ENCODE measurements at places on chromosomes 2 and 18.

DNA sequence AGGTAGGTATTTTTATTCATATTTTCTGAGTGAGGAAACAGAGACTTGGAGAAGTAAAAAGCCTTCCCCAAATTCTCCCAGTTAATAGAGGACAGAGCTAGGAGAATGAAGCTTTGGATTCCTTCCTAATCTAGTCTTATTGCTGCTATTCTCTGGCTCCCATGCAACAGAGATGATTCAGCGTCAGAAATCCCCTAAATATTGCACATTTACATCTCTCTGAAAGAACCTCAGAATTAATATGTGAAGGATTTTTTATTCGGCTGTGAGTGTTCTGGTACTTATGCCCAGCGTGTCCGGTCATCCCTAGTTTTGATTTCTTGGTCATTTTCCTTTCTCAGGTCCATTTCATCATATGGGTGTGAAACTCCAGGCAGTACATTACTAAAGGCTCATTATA is 91.2 kb upstream of the SESTD1 start:
- no peak overlapping the region for H3K4me3 ChIP-seq
- no peaks in the 10 kb centered on the region for H3K4me1 ChIP-seq
- no peak overlapping the region for H3K27ac ChIP-seq
- H3K27me3 ChIP-seq, result peaks cover 4% of the 10 kb centered on the region

DNA sequence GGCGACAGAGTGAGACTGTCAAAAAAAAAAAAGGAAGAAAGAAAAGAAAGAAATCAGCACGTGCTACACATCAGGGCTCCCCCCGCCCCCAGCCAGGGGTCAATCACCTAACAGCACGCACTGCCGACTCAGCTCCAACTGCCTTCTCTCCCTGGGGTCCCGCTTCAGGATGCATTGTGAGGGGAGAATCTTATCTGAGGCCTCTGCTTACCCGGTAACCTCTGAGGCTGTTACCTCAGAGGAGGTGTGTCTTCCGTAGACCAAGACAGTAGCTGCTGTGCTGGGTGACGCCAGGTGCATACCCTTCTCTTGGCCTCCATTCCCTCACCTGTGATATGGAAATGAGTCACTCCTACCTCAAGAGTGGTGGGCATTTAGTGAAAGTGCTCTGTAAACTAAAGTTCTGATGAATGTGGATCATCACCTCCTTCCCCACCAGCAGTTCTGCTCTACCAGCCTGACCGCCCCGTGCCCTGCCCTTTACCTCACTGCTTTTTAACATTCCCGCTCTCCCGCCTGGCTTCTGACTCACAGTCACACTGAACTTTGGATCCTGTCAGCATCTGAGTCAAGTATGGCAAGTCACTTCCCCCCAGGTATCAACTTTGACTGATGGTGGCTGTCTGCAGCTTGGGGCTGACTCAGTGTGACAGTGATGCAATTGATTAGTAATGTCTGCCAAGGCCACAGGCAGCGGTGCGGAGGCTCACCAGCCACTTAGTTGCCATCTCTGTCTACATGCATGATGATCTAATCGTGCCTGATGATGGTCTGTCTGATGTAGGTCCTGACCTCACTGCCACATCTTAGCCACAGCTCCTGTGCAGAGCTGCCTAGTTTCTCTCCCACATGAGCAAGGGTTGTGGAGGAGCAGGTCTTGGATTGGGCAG is 20.1 kb downstream of the ARID5A start:
- peaks cover 26% of the 10 kb centered on the region for H3K4me1 ChIP-seq
- no peak overlapping the region for H3K4me3 ChIP-seq
- no peak for DNase-seq
- H3K27ac ChIP-seq, result no peak overlapping the region

DNA sequence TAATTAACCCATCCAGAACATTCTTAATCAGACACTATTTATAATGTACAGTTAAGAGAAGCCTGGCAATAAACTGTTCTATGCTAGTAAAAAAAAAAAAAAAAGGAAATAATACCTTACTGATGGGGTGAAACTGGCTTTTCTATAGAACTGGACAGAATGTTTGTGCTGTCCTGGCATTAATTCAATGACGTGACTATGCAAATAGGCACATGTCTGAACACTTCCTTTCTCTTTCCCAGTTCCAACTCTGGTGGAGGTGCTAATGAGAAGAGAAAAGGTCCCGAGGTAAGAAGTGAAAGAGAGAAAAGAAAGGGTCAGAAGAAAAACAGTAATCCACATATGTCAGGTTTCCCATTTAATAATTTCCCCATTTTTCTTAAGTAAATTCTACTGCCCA is 508.4 kb downstream of the ZEB2 start:
- H3K4me1 ChIP-seq, result no peaks in the 10 kb centered on the region
- H3K27ac ChIP-seq, result no peak overlapping the region
- no peaks in the 10 kb centered on the region for H3K36me3 ChIP-seq
- H3K27me3 ChIP-seq, result no peaks in the 10 kb centered on the region

- H3K4me1 ChIP-seq, result no peaks in the 10 kb centered on the region
- H3K4me3 ChIP-seq, result no peak overlapping the region
- no peaks in the 10 kb centered on the region for H3K36me3 ChIP-seq
- no peaks in the 10 kb centered on the region for H3K27me3 ChIP-seq
Measured at GRCh38 chr18:44321868-44322590, 358.7 kb upstream of the SETBP1 start.

DNA sequence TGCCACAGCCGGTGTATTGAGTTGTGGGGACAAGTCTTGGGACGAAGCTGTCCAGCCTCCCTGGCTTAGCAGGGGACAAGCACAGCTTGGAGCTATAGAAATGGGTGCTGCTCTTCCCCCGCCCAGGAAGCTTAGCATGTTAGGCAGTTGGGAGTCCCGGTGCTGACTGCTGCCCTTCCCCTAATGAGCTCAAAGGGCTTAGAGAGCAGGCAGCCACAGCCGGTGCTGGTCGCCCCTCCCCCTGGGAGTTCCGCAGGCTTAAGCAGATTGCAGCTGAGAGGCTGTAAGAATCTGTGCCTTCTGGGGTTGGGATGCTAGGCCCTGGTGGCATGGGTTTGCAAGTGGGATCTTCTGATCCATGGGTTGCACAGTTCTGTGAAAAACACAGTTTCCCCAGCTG is 237.3 kb downstream of the DCDC2C start:
- no peak overlapping the region for H3K27ac ChIP-seq
- no peaks in the 10 kb centered on the region for H3K4me1 ChIP-seq
- DNase-seq, result no peak
- H3K36me3 ChIP-seq, result no peaks in the 10 kb centered on the region

DNA sequence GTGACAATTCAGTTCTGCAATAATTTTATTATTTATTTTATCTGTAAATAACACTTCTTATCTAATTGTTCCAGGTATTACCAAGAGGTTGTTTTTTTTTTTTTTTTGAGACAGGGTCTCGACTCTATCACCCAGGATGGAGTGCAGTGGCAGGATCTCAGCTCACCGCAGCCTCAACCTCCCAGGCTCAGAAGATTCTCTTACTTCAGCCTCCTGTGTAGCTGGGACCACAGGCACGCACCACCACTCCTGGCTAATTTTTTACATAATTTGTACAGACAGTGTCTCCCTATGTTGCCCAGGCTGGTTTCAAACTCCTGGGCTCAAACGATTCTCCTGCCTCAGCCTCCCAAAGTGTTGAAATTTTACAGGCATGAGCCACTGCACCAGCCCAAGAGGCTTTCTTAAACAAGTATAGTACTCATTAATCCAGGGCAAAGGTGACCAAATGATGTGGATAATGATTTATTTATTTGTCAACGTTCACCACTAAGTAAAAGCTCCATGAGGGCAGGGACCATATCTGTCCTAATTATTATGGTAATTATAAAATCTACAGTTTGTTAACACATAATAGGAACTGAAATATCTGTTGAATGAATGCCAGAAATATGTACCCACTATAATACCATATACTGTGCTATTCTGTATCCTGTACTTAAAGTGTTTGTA is 12.0 kb downstream of the STK17B start:
- peaks cover 72% of the 10 kb centered on the region for H3K4me1 ChIP-seq
- H3K4me3 ChIP-seq, result peak overlapping the region; percentile 78
- peak overlapping the region; percentile 87 for H3K27ac ChIP-seq
- H3K27me3 ChIP-seq, result no peaks in the 10 kb centered on the region
- H3K36me3 ChIP-seq, result peaks cover 79% of the 10 kb centered on the region
- peak; percentile 68 for DNase-seq

- peaks cover 18% of the 10 kb centered on the region for H3K36me3 ChIP-seq
- H3K4me3 ChIP-seq, result no peak overlapping the region
- no peaks in the 10 kb centered on the region for H3K27me3 ChIP-seq
Measured at GRCh38 chr2:86202702-86203101, 3.4 kb downstream of the MRPL35 start.

DNA sequence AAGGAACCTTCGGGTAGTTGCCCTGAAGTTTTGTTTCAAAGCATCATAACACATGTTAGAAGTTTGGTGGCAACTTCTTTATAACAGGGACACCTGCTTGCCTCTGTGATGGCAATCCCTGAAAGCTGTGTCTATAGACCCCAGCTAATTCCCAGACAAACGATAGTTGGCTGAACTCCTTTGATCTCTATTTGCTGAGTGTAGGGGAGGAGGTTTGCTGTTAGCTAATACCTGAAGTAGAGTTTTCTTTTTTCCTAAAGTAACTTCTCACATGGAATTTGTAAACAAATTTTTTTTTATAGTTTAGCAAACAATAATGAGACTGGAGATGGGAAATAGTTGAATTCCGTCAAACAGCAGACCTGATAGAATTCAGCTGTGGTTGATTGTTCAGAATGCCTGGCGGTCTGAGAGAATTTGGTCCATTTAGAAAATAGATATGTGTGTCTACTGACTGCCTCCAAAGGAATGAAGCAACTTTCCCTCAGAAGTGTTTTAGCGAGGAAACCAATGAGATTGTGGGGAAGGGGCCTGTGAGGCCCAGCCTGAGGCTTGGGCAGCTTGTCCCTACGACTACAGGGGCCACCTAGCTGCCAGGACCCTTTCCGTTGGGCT is 123.5 kb upstream of the EPAS1 start:
- no peak overlapping the region for H3K4me3 ChIP-seq
- peaks cover 12% of the 10 kb centered on the region for H3K4me1 ChIP-seq
- no peak for DNase-seq
- H3K27ac ChIP-seq, result no peak overlapping the region
- no peaks in the 10 kb centered on the region for H3K36me3 ChIP-seq

DNA sequence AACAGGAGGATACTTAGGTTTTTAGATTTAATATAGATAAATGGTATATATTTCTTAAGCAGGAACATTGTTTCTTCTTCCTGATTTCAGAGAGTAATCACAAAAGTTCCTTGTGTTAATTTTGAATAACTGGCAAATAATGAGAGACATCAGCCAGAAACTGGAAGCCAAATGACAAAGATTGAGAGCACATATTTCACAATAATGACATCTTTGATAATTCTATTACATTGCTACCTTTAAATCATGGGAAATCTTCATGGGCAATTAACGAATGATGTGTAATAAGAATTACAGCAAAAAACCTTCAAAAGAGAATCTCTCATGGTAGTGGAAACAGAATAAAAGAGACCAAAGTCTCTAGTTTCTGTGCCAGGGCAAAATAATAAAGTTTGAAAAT is 215.1 kb downstream of the NUP35 start:
- DNase-seq, result no peak
- H3K27ac ChIP-seq, result no peak overlapping the region
- no peak overlapping the region for H3K4me3 ChIP-seq
- no peaks in the 10 kb centered on the region for H3K27me3 ChIP-seq
- H3K36me3 ChIP-seq, result no peaks in the 10 kb centered on the region

- H3K27me3 ChIP-seq, result no peaks in the 10 kb centered on the region
- H3K36me3 ChIP-seq, result no peaks in the 10 kb centered on the region
- no peaks in the 10 kb centered on the region for H3K4me1 ChIP-seq
- DNase-seq, result no peak
Measured at GRCh38 chr2:62604336-62604735, 98.3 kb upstream of the TMEM17 start.

- no peak overlapping the region for H3K27ac ChIP-seq
- peaks cover 16% of the 10 kb centered on the region for H3K36me3 ChIP-seq
- H3K4me1 ChIP-seq, result peaks cover 10% of the 10 kb centered on the region
- no peak overlapping the region for H3K4me3 ChIP-seq
Measured at GRCh38 chr2:43455731-43456642, 139.9 kb downstream of the THADA start.

DNA sequence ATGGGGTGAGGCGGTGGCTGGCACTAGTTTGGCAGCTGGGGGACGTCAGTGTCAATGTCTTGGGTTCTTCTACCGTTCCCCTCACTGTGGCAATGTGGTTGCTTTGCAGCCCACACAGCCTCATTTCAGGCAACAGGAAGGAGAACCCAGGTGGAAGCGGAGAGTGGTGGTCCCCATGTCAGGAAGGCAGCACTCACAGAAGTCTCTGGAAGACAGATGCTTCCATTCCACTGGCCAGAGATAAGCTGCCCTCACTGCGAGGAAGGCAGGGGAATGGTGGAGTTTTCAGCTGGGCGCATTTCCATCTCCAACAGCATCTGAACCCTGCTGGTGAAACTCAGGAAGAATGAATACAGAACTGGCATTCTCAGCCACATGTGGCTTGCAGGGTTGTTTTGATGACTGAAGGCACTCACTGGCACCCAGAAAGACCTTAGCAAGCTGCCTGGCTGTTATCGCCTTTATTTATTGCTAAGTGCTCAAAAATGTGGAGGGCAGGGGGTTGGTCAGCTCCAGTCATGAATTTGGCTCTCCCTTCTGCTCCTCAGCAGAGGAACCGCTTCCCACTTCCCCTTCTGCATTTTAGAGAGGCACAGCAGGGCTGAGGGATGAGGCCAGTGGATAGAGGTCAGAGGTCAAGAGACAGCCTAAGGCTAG is 19.4 kb downstream of the KCNIP3 start:
- H3K27ac ChIP-seq, result no peak overlapping the region
- H3K27me3 ChIP-seq, result no peaks in the 10 kb centered on the region
- H3K36me3 ChIP-seq, result no peaks in the 10 kb centered on the region
- DNase-seq, result no peak
- H3K4me1 ChIP-seq, result no peaks in the 10 kb centered on the region

DNA sequence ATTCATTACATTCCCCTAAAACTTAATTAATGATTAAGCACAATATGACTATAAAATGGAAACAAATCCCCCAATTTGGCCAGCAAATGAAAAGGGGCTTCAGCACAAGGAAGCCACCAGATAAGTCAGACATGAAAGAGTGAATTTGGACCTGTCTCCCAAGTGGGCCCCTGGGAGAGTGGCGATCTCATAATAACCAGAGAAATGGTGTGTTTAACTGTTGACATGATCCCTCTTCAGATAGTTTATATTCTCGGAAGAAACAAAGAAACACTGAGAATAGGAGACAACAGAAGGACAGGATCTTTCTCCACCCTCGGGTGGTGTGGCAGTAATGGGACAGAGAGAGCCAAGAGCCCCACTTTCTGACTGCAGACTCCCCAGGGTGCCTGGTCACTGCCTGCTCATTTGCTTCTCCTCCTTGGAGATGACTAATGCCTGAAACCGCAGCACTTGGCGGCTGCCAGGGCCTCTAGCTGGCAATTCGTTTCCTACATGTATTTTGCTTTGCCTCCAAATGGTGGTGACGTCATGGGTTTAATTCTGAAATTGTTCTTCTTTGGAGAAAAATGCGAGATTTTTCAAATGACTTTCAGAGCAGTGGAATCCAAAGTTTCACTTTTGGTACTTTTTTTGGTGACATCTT is 46.4 kb upstream of the SPP2 start:
- no peak for DNase-seq
- peaks cover 3% of the 10 kb centered on the region for H3K36me3 ChIP-seq
- no peak overlapping the region for H3K4me3 ChIP-seq
- H3K27ac ChIP-seq, result no peak overlapping the region
- H3K4me1 ChIP-seq, result peaks cover 15% of the 10 kb centered on the region

GRCh38 chr2:208479342-208479741 is 72.8 kb downstream of the PTH2R start:
- H3K27me3 ChIP-seq, result no peaks in the 10 kb centered on the region
- no peak overlapping the region for H3K27ac ChIP-seq
- no peaks in the 10 kb centered on the region for H3K4me1 ChIP-seq
- no peak overlapping the region for H3K4me3 ChIP-seq
- no peaks in the 10 kb centered on the region for H3K36me3 ChIP-seq
- DNase-seq, result no peak

Measured in activated naive CD4-positive, alpha-beta T cell treated with anti-CD3 and anti-CD28 coated beads, Interleukin-2, amount 10 ng/mL, durations not matched to agents 7 days and 5 days (primary cell).